Fibroblast of the conjunctiva (primary cell): ENCODE measurements at places on chromosomes 6 and 20.

- DNase-seq = no peak
Measured at GRCh38 chr6:140202964-140203515, 828.6 kb upstream of the CITED2 start.

DNA sequence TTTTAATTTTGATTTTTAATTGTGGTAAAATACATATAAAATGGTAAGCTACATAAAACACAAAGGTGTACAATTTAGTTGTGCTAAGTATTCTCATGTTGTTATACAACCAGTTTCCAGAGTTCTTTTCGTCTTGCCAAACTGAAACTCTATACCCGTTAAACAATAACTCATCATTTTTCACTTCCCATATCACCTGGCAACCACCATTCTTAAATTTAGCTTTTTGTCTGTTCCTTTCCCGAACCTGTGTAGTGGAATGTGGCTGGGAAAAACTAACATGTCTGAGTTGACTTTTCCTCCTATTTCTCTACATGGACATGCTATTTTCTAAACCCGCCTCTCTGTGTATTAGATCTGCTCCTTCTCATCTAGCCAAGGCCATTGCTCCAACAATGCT lies 27.6 kb downstream of the RPRD1B start:
- no peak for DNase-seq

GRCh38 chr6:76703285-76703684 lies 630.8 kb upstream of the IMPG1 start:
- DNase-seq = no peak

DNA sequence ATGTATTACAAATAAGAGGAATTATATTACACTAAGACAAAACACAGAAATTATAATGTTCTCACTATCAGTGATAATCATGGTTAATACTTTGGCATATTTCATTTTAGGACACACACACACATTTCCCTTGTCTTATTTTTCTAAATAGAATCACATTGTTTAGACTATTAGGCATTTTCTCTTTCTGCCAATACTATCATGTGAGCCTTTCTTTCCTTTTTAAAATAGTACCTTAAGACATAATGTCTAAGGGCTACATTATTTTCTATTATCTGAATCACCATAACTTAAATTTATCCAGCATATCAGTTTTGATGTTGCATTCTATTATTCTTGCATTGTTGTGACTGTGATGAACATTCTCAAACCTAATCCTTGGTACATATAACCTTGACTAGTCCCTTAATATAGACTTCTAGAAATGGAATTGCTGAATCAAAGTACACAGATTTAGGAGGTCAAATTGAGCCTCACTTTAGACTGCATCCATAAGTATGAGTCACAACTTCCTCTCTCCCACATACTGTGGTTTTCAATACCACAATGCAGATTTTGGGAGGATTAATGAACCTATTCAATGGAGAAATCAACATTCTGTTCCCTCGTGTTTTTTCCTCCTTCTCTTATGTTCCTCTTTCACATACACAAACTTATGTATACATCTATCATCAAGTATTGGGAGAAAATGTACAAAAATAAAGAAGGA lies 212.6 kb downstream of the MOXD1 start:
- DNase-seq = no peak

- no peak for DNase-seq
Measured at GRCh38 chr6:158816329-158816728, 2.8 kb downstream of the EZR start.

DNA sequence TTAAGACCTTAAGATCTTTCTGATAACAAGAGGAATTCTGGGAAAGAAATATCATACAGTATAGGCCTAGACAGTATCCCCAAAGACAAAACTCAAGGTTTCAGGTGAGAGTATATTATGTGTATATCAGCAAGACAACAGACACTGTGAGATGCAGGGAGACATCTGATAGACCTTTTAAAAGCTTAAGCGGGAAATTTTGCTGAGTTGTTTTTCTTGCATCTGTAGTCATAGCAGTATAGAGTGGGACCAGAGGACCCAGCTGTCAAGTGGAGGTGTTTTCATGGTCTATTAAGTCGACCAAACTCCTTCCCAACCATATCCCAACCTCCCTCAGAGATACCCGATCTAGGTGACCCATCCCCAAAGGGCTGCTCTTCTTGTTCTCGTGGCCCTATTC lies 98.1 kb upstream of the THEMIS start:
- DNase-seq = no peak

DNA sequence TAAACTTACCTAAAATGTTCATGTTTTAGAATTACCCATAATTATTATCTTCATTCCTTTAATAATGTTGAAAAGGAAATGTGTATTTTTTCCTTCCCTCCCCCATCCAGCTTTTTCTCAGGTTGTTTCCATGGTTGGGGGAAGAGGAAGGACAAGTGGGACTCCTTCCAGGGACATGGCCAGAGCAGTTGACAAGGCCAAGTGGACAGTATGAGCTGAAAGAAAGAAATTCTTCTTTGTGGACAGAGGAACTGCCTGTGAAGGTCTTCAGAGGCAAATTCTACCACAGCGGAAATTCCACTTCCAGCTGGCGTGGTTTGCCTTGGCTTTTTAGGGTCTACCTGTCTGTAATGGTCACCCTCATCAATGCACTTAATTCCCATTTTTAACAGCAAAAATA lies 33.8 kb downstream of the RIN2 start:
- DNase-seq = no peak

GRCh38 chr6:43740961-43741764 lies 28.8 kb upstream of the VEGFA start:
- DNase-seq = no peak

DNA sequence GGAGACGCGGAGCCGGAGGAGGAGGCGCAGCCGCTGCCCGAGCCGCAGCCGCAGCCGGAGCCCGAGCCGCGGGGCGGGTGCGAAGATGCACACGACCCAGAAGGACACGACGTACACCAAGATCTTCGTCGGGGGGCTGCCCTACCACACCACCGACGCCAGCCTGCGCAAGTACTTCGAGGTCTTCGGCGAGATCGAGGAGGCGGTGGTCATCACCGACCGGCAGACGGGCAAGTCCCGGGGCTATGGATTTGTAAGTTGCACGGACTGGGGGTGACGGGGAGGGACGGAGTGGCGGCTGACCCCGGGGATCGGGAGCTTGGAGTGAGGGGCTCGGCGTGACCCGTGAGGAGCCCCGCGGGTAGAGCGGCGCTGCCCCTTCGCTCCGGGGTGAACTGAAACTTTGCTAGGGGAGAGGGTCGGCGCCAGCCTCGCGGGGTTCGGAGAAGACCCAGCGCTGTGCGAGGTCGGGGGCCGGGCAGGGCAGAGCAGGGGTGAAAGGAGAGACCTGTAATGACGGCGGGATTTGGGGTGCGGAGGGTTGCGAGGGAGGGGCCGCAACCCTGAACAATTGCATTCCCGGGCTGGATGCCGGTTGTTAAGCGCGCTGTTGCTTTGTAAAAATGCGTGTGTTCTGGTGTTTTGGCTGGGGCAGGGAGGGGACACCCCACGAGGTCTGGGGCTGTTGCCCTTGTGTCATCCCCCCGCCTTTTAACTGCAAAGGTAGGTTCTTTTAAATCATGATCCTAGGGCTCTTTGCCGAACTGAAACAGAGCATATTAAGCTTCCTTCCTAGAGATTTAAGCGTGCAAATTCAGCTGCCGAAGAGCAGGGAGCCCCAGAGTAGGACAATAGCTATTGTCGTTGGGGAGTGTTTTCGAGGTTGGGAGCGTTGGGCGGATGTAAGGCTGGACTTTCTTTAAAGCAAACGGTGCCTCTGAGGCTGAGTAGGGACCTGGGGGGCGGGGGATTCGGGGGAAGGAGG lies 628 bp downstream of the RBM24 start:
- DNase-seq = no peak

GRCh38 chr20:10987651-10988383 lies 314.0 kb upstream of the JAG1 start:
- DNase-seq = no peak

GRCh38 chr6:112485120-112485826 lies 138.1 kb downstream of the RFPL4B start:
- no peak for DNase-seq

DNA sequence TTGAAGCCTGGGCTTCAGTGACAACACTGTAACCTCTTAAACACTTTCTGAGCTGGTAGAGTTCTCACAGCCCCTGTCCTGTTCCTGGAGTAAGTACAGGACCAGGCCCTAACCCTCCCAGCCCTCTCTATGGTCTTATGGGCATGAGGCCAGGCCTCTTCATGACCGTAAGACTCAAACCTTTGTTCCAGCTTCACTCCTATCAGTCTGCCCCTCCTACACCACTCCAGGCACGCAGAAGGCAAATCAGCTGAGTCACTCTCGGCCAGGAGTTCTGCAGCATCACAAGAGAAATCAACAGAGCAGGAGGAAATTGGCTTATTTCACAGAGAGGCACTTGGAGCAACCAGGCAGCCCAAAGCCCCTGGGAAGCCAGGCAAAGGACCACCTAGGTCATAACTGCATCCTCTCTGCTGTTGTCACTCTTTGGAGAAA lies 25.3 kb upstream of the CHD6 start:
- DNase-seq = no peak

DNA sequence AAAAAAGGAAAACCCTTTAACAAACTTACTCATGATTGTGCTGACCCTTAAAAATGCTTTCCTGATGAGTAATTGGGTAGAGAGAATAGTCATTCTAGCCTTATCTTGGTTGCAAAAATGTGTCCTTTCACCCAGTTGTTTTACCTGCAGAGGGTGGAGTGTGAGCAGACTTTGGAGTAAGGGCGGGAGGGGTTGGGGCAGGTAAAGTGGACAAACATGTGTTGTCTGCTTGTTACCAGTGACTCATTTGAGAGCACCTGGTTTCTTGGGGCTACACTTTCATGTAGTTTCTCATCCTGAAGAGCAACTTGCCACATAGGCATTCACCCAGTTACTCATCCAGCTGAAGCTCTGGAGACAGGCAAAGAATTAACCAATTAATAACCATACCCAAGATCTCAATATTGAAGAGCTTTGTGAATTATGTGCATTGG lies 121.1 kb downstream of the TNFRSF21 start:
- peak; percentile 9 for DNase-seq

DNA sequence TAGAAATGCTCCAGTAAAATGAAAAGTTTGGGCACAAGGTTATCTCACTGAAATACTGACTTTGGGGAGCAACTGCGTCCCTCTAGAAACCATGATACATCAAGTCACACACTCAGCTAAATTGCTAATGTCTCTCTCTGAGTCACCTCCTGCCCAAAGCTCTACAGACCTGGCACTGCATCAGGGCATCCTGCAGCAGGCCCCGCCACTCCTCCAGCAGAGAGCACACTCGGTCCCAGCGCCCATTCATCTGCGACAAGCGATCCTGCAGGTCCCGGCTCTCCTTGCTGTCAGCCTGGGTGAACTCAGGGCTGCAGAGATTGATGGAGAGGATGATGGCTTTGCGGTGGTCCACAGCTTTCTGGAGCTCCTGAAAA lies 329.0 kb downstream of the ESR1 start:
- no peak for DNase-seq

DNA sequence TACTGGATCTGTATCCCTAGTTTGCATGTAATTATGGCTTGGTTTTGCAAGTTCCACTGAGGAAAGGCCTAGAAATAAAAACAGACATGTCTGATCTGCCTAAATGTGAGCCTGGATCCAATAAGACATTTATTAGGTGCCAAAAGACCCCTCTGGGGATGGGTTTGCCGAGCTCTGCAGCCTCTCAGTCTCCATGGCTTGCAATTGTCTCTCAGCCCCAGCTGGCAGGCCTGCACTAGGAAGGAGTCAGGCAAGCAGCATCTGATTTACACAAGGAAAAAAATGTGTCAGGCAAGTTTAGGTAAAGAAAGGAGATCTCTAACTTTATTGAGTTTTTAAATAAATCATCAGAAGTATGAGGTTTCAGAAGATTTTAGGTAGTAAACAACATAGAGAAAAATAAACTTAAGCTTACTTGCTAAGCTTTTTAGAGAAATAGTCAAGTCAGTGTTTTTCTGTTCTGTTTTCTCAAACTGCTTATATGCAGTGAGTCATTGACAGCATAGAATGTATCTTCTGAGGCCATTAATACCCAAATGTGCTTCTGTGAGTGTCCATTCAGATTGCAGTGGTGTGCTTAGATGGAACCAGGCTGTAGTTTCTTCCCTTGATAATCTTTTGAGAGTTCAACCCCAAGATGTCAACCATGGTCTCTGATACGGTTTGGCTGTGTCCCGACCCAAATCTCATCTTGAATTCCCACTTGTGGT lies 121.0 kb downstream of the FHL5 start:
- no peak for DNase-seq

- DNase-seq = no peak
Measured at GRCh38 chr20:8433291-8433690, 301.2 kb downstream of the PLCB1 start.

GRCh38 chr6:117233145-117233544 lies 32.2 kb upstream of the VGLL2 start:
- DNase-seq = no peak

- DNase-seq = no peak
Measured at GRCh38 chr6:90003941-90004340, 109.7 kb downstream of the GJA10 start.

- DNase-seq = no peak
Measured at GRCh38 chr6:22598339-22598738, 29.0 kb downstream of the HDGFL1 start.

DNA sequence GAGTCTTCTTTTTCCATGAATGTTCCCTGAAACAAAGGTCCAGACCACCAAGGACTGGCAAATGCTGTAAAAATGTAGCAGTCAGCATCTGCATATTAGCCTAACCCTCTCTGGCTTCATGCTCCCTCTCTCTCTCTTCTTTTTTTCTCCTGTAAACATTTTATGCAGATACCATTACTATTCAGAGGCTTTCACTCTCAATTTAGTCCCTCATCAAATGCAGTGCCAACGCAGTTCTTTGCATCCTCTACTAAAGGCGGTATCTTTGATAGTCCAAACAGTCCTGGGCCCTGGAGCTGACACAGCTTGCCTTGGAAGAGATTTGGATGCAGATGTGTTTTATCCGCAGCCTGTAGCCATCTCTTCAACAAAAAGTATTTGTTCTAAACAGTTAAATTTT lies 167.1 kb upstream of the MMS22L start:
- DNase-seq = no peak

- no peak for DNase-seq
Measured at GRCh38 chr6:37731888-37732287, 34.2 kb upstream of the MDGA1 start.

DNA sequence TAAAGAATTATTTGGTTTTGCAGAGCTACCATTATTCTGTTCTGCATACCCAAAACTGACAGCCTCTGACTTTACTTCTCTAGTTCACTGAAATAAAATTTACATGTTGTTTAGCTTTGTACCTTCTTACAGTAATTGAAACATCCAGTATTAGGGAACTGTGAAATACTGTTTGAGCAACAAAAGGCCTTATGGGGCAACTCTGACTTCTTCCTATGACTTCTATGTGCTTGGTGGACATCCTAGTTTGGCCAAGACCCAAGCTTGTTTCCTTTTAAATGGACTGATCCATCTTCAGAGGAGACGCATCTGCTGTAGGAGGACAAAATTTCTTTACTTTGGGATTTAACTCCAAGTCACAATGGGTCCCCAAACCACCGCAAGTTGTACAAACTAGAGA lies 44.7 kb downstream of the NR2E1 start:
- no peak for DNase-seq
